ENCODE measurements at places on chromosomes 13 and 19.

- no peak for DNase-seq
Measured at GRCh38 chr19:27672309-27673047, 1540.5 kb downstream of the UQCRFS1 start.

- no peak for DNase-seq
Measured at GRCh38 chr13:41621716-41622431, 164.5 kb downstream of the RGCC start.

DNA sequence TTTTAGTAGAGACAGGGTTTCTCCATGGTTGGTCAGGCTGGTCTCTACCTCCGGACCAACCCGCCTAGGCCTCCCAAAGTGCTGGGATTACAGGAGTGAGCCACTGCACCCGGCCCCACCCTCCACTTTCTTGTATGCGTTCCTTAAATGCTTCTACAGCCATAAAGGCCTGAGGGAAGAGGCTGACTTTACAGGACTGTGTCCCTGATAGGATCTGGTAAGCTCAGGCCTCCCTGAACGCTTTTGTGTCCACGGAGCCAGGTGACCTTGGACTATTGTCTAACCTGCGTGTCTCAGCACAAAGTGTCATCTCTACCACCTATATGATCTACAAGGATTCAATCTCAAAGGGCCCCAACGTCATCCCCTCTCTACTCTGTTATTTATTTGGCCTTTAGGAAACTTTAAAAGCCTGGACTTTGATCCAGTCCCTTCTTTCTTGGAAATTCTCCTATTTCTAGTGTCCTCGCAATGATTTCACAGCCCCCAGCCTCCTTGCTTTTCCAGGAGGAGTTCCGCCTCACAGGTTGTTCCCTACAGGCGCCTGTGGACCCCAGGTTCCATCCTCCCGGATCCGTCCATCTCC lies 701 bp downstream of the ZNF552 start:
- no peak for DNase-seq

DNA sequence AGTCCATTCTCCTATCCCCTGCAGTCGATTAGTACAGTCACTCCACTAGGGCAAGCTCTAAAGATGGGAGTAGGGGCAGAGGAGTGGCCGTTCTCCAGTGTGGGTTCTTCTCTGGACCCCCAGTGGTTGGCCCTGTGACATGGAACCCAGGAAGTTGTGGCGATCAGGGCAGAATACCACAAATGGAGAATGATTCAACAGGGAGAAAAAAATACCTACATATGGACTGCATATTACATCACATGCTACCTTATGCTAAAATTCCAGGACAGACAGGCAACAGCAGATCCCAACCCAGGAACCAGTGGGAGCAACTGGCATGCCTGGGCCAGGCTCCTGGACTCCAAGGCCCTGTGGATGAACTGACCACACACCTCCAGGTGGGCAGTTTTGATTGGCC lies 20.4 kb downstream of the POU2F2 start:
- no peak for DNase-seq

DNA sequence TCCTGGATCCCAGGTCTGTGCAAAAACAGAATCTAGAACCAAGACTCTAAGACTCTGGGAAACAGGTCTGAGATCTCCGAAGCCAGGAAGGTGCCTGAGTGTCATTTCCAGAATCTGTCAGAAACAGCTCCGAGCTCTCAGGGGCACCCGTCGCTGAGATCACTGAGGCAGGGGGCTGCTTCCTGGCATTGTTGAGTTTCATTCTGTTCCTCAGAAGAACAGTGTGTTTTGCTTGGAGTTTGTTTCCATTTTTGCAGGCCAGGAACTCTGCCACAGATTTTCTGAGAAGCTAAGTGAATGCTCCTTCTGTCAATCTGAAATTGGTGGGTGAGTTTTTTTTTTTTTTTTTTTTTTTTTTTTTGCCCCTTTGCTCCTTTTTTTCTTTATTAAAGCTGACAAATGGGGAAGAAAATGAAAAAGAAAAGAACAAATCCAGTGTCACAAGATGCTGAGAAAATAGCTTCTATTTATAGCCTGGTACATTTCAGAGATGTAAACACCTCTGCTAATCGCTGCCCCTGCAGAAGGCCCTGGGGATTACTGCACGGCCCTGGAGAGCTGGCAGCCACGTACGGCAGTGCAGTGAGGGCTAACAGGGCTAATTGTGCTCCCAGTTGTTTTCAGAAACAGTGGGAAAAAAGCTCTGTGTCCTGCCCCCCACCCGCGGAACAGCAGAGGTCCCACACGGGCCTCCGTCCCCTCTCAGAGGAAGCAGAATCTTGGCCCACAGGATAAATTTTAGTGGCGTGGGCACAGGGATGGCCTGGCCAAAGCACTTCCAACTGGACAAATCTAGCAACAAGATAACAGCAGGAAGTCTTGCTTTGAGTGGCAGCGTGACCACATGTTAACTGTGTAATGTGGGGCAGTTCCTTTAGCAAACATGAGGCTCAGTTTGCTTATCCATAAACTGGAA lies 237.6 kb upstream of the IRS2 start:
- DNase-seq: no peak

GRCh38 chr19:18322318-18322758 lies 538 bp downstream of the LSM4 start:
- peak; percentile 76 for DNase-seq

- DNase-seq: no peak
Measured at GRCh38 chr13:50144246-50145160, 129.3 kb downstream of the KCNRG start.

DNA sequence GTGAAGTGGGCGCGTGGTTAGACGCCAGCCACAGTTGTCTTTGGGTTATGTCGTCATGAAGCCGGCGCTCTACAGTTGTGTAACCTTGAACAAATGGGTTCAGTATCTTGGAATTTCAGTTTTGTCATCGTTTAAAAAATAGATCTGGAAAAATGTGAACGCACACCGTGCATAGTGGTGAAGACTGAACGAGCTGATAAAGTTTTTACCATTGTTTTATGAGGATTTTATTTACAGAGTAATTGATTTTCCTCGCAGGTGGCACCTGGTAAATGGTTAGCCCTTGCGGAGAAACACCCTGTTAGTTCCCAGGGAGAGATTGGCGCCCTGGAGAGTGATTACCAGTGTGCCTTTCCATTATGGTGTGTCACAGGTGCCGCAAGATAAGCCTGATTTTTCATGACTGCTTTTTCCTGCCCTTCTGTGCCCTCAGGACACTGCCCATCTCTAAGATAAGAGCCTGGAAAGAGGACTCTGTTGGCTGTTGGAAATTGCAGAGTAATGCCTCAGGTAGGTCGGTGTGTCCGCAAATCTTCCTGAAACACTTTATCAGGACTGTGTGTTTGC lies 577 bp downstream of the ZNF181 start:
- no peak for DNase-seq

DNA sequence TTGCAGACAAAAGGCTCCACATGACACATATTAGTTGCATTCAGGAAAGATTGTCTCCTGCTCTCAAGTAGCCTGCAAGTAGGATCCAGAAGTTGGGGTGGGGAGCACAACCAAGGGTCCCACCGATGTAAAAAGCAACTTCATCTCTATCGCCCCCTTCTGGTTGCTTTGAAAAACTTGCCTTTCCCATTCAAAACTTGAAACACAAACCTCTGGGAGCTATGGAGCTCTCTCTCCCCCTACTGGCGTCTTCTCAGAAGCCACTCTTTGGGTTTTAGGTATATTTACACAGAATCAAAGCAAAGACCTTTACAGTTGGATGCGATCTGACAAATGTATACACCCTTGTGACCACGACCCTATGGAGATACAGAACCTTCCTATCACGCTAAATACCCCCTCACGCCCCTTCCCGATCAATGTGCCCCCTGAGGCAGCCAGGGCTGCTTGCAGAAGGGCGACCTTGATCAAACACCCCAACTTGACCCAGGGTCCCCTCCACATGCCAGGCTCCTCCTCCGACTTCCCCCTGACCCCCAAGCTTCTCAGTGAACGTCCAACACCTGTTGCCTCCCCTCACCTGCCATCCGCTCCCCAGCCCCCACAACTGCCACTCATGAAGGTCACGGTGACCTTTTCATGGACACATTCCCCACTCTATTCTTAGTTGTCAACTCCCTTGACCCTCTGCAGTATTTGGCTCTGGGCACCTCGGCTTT lies 10.1 kb downstream of the NOSIP start:
- peak; percentile 83 for DNase-seq

GRCh38 chr13:43195112-43195511 lies 171.7 kb downstream of the DNAJC15 start:
- DNase-seq: no peak

DNA sequence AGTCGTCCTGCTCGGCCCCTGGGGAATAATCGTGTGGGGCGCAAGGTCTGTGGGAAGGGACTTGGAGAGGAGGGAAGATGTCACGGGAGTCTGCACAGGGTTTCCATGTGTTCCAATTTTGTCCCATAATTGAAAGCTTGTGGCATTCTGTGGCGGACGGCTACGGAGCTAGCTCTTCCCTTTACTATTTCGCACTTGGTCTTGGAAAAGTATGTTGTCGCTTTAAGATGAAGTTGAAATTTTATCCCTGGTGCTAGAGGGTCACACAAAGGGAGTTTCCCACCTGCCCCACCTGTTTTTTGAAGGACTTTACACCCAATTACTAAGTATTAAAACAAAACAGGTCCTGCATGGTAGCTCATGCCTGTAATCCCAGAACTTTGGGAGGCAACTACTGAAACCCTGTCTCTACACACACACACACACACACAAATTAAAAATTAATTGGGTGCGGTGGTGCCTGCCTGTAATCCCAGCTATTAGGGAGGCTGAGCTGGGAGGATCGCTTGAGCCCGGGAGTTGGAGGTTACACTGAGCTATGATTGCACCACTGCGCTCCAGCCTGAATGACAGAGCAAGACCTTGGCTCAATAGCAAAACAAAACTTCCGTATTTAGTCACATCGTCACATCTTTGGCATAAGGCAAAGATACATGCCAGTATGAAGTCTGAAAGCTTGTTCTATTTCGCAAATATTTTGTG lies 967 bp upstream of the TPT1 start:
- no peak for DNase-seq

DNA sequence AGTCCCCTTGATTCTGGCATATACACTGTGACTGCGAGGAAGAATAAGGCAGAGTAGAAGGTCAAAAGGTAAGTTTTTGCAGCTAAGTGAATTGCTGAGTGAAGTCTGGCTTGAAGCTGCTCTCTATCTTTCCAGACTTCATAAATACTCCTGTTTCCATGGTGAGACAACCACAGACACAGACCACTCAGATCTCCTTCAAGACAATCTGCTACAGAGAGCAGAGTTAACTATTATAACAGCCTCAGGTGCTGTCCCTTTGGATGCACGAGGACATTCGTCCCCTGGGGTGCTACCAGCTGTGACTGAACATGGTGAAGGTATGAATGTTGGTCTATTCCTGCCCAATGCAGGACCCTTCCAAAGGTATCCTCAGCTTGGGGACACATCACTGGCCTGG lies 104.0 kb downstream of the MYCBP2 start:
- DNase-seq: no peak

GRCh38 chr19:54352041-54352440 lies 12.7 kb downstream of the LAIR1 start:
- DNase-seq: no peak

- no peak for DNase-seq
Measured at GRCh38 chr13:40590112-40590862, 76.2 kb downstream of the FOXO1 start.

DNA sequence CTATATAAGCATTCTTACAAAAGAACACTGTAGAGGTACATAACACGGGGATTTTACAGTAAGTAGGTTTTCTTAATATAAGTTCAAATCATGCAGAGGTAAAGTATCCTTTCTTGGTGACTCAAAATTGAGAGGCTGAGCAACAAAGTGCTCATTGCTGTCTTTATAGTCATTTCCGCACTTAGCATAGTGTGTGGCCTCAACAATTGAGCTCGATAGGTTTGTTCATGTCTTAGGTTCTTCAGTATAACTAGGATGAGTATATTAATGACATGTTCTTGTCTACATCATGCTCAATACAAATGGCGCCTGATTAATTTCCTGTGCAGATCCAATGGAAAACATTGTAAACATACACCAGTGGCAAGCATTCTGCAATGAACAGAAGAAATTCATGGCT lies 1.4 kb downstream of the WDFY2 start:
- no peak for DNase-seq

DNA sequence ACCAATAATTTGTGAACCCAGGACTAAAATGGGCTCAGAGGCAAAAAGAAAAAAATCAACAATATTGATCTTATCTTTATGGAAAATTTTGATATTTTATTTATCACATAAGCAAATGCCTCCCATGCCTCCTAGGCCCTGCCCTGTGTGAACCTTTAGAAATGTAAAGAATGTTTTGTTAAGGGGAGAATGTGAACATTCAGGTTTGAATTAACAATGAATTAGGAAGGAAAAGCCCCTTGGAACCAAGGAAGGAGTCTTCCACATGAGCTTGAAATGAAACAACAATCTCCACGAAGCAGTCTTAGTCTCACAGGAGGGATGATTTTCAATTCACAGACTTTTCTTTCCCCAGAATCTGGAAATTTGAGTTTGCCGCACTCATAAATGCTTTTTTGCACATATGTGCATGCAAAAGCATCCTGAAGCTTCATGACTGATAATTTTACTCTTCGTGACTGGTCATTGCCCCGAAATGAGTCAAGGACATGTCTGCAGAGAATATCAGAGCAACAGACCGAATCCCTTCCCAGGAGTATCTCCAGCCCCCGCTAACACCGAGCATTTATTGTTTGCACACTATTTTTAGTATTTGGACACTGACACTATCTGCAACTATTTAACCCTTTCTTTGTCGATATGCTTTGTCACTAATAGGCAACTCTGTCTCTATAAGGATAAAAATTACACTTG lies 135.2 kb downstream of the DCT start:
- DNase-seq: no peak

DNA sequence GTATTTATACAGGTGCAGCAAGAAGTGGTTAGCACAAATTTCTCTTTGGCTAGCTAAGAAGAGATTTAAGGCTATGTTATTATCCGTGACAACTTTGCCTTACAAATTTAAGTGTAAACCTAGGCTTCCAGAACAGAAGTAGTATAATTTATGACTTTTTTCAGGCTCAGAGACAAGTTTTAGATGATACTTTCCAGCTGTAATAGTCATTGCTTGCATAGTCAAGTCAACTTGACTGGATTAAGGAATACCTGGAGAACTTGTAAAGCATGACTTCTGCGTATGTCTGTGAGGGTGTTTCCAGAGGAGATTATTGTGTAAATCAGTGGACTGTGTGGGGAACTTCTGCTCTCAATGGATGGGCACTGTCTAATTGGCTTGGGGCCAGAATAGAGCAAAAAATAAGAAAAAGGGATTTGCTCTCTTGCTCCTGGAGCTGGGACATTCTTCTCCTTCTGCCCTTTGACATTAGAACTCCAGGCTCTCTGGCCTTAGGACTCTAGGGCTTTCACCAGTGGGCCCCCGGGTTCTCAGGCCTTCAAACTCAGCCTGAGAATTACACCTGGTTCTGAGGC lies 33.0 kb downstream of the CYSLTR2 start:
- DNase-seq: no peak

- no peak for DNase-seq
Measured at GRCh38 chr13:53719281-53719680, 690.7 kb downstream of the OLFM4 start.

GRCh38 chr19:42120276-42120980 lies 11.8 kb downstream of the POU2F2 start:
- no peak for DNase-seq
